ENCODE measurements at places on chromosomes 7 and 10.

DNA sequence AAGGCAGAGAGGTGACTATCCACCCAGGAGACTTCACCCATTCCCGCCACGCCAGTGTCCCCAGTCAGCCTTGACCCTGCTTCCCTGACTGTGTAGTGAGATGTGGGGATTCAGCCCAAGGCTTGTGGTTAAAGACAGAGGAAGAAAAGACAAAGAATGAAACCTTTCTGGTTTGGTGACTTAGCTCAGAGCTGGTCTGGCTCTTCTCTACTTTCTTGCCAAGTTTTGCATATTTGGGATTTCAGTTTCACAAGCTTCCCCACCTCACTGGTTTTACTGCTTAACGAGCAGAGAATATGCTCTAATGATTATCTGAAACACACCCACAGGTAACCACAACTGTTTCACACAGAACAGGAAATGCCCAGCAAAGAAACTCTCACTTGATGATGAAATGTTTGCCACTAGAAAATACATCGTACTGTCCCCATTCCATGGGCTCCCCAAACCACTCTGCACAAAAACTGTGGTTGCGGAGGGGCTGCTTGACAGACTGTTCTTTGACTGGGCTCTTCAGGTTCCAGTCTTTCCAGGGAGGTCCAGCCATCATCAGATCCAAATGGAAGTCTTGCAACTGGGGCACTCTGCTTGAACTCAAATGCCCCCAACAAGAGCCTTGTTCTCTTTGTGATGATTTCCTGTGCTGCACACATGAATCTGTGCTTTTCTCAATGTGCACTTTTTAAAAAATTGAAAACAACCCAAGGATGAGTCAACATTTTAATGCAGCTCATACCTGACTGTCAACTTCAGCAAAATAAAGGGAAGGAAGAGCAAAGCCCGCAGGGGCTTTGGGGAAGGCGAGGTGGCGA is 95.5 kb downstream of the CTBP2 start:
- DNase-seq: peak; percentile 68

- no peak for DNase-seq
Measured at GRCh38 chr7:94923412-94923811, 16.0 kb downstream of the PPP1R9A start.

DNA sequence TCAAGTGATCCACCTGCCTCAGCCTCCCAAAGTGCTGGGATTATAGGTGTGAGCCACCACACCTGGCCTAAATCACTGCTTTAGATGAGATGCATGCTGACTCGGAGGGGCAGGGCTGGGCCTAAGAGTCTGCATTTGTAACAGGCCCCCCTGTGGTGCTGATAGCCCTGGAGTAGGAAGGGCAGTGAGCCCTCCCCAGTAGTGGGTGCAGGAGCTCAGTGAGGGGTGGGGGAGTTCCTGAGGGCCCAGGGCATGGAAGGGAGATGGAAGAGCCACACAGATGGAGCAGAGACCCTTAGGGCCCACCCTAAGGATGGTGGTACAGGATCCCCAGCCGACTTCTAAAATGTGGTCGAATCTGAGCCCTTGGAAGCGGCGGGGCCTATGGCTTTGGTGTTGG is 131.7 kb upstream of the PPIF start:
- no peak for DNase-seq

- no peak for DNase-seq
Measured at GRCh38 chr7:68224041-68224741, 1227.6 kb downstream of the TYW1 start.

Measured in SIG-M5 (cell line).